ENCODE measurements at places on chromosomes 1 and 21.

- no peak for DNase-seq
These were observed 5.8 kb downstream of the RNU5D-1 start for GRCh38 chr1:44724955-44725698.

DNA sequence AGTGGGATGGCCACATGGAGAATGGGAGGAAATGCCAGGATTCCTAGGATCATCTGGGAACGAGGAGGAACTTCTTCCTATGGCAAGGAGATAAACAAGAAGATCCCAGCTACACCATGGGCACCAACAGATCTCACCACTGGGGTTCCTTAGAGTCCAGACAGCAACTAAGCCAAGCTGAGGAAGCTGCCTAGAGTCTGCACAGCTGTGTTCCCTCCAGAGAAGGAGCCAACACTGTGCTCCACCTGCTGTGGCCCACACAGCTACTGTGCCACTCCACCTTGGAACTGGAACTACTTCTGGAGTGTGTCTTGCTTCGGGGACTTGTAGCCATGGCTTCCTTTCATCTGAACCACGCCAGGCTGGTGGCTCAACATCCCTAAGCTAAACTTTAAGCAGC lies 6.0 kb downstream of the IFNAR1 start:
- DNase-seq: no peak

DNA sequence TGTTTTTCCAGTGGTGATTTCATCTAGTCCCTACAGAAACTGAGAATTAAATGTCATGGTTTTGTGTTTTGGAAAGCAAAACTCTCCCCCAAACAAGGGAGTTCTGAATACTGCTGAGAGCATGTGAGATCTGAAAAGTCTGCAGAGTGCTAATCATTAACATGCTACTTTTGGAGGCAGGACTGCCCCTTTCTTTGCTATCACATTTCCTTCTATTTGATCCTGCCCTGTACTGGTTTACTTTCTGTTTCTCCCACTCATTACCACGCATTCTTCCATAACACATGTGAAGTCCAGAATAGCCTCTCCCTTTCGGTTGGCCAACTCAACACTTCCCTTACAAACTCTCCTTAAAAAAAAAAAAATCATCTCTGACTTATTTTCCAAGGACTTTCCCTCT lies 63.6 kb downstream of the GADD45A start:
- DNase-seq: no peak

DNA sequence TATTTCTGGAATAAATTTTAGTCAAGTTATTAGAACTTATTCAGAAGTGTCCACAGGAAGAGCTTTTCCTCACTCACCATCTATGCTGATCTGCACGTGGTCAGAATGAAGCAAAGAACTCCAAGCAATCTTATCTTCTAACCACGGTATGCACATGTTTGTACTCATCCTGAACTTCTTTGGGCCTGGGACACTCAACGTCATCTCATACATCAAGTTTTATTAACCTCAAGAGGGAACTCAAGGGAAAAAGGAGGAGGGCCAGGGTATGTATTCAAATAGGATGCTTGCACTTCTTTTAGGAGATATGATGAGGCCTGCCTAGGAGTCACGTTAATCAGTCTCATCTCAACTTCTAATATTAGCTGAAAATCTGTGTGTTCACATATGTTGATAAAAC lies 142.5 kb downstream of the C1orf94 start:
- DNase-seq: no peak

Data from stimulated activated CD8-positive, alpha-beta memory T cell treated with anti-CD3 and anti-CD28 coated beads, Interleukin-4, amount 100 ng/mL, for 1 hour (primary cell).